Tongue (tissue), 3 donors: ENCODE measurements at places on chromosomes 2 and 18. TPM values are rescaled to one million over a fixed set of nuclear protein-coding genes. Genes with fewer than 3 reads are reported as not detected.

- peak; percentile 68 for DNase-seq
These were observed 783.0 kb upstream of the ZEB2 start for GRCh38 chr2:145302886-145303285.

- no peak for DNase-seq
These were observed 26.1 kb upstream of the ALKAL2 start for GRCh38 chr2:313991-314390.

ADNP2 gene
- total RNA-seq: 13.8 TPM

DNA sequence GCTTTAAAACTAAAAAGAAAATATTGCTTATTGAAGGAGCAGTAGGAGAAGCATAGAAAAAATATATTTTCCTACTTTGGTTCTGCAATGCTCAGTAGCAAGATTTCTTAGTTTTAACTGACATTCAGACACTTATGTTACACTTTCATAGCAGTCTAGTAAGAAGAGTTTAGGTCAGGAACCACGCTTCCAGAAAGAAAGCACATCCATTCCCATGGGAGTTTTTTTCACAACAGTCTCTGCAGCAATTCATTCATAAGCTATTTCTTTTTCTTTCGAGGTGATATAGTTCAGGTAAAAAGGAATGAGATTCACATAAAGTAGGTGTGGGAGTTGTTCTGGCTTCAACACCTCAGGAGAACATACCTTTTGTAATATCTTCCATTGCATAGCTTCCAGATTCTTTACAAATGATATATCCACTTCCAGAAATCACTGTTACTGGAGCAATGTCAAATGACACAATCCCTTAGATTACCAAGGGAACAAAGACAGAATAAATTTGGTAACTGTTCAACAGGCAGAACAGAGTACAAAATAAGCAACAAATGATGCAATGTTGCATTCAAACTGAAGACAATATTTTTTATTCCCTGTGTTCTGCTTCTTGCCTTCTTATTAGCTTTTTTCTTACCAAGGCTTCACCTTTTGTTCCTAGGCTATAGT lies 95.2 kb upstream of the GULP1 start:
- peak; percentile 9 for DNase-seq

TCF23 gene
- not detected for total RNA-seq

DNA sequence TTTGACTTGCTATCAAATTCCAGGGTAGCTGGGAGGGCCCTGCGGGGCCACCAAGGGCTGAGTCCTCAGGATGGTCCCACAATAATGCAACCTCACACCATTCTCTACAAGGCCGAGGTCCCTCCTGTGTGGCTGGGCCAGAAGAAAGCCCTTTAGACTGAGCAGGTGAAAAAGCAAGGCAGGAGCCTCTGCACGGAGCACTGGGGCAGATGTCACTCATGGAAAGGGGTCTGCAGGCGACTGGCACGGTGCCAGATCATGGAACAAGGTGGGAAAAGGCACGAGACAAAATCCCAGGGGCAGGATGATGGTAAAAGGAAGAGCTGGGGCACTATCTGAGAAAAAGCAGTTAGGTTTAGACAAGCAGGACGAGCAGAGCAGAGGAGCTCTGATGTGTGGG lies 16.1 kb downstream of the HJURP start:
- DNase-seq: no peak

FAM161A gene
- 7.5 TPM for total RNA-seq

GRCh38 chr2:177489719-177490301 lies 97.2 kb downstream of the AGPS start:
- DNase-seq: peak; percentile 81

- DNase-seq: no peak
These were observed 111.9 kb downstream of the C1D start for GRCh38 chr2:67950919-67951318.

RAX gene
- total RNA-seq: not detected

DNA sequence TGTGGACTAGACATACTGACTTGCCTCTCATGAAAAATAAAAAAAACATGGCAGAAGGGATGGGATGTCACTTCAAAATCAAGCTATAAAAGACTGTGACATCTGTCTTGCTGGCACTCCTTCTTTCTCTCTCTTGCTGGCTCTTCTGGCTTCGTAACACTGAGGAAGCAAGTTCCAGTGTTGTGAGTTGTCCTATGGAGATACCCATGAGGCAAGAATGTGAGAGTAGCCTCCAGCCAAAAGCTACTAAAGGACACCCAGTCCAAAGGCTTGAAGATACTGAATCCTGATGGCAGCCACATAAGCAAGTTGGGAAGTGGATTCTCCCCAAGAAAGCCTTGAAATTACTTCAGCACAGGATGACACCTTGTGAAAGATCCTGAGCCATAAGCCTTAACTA lies 376.1 kb upstream of the TMEFF2 start:
- DNase-seq: no peak

CTLA4 gene
- 1.2 TPM for total RNA-seq

CD207 gene
- not detected for total RNA-seq

DNA sequence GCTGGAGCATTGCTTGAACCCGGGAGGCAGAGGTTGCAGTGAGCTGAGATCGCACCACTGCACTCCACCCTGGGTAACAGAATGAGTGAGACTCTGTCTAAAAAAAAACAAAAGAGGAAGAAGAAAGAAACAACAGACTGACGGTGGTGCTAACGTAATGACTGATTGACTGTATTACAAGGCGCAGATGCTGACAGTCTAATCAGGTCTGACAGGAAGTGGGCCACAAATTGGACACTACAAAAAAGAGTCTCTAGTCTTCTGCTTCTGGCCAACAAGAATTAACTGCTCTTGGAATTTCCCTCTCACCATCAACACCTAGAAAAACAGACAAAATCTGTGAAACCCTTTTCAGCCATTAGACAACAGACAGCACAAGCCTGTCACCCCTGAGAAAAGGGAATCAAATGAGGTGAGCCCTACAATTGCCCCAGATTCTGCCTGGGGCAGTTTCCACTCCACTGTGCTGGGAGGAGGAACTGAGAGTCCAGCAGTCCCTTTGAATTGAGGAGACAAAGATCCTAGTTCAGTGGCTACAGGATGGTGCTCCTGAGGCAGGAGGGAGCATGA lies 43.3 kb downstream of the SNED1 start:
- DNase-seq: no peak

DNA sequence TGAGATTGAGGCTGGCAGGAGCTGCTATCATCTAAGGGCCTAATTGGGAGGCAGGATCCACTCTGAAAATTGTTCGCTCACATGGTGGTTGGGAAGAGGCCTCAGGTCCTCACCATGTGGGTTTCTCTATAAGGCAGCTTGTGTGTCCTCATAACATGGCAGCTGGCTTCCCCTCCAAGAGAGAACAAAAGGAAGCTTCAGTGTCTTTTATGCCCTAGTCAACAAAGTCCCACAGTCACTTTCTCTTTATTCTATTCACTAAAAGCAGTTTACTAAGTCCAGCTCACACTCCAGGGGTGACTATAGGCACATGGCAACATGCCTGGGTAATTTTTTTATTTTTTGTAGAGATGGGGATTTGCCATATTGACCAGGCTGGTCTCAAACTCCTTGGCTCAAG lies 5.8 kb upstream of the ITGAV start:
- no peak for DNase-seq

- DNase-seq: no peak
These were observed 32.2 kb downstream of the MTERF4 start for GRCh38 chr2:241069821-241070281.

GRCh38 chr2:236334122-236334876 lies 70.1 kb upstream of the ASB18 start:
- no peak for DNase-seq

DNA sequence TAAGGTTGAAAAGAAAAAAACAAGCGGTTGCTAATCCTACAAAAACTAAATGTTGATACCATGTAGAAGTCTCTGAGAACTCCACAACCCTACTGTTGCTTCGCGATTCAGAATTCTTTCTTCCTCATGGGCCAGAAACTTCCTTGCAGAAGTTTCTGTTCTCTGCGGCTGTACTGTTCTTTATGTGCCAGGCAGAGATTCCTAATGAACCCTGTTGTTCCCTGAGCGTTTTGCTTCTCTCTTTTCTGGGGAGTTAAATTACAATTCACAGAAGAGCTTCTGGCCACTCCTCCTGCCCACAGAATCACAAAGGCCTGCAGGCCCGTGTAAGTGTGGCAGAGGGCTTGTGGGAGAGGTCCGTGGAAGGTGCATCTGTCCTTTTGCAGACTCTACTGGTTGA lies 1.8 kb upstream of the THNSL2 start:
- no peak for DNase-seq

SMAD7 gene
- total RNA-seq: 17.7 TPM

- peak; percentile 21 for DNase-seq
These were observed 134.9 kb upstream of the DSEL start for GRCh38 chr18:67651438-67651837.

CRYGD gene
- total RNA-seq: not detected

PLA2R1 gene
- 13.0 TPM for total RNA-seq

GRCh38 chr18:79121746-79122474 lies 52.7 kb downstream of the ATP9B start:
- DNase-seq: no peak

DNA sequence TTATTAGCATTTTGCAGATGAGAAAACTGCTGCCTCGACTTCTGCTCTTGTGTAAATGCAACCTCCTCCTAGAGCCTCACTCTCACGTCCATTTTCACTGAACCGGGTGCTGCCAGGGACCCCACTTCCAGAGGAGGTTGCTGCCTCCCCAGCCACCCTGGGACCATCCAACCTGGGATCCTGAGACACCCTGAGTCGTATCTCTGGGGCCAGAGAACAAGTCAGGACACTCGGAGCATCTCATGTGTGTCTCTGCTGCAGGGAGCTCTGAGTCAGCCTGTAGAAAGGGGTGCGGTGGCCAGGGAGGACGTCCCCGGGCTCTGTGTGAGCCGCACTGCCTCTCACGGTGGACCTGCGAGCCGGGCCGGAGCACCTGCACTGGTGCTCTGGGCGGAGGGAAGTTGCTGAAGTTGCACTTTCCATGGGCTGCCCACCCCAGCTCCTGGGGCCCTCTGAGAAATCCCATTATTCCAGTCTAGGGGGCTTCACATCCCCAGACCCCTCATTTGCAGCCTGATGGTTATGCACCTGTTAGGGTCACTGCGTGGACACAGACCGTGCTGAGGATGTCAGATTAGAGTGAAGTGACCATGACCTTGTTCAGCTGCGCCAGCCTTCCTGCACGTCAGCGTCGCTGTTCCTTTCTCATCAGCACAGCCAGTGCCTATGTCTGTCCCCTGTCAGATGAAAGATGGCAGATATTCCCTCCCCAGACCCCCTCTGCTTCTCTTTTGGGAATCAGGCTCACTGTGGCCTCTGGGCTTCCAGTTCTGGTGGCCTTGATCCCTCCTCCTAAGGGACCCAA lies 230.4 kb downstream of the KLHL29 start:
- no peak for DNase-seq

CYBRD1 gene
- 122 TPM for total RNA-seq

DNA sequence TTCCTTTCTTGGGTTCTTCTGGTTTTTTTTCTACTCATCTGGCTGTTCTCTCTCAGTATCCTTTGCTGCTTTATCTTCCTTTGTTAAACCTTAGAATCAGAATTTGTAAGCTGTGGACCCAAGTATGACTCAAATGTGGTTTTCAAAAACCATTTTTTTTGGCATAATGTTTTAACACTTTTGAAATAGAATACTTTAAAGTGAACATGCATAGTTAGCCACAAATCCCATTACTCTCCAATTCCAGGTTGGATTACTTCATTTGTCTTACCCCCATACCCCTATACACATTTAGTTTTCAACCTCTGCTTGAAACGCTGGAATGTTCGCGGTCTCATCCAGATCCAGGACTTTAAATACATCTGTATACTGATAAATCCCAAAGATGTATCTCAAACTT lies 29.1 kb downstream of the ALMS1 start:
- no peak for DNase-seq

PIK3C3 gene
- 67.1 TPM for total RNA-seq
